ENCODE measurements at places on chromosomes 1 and 21.

GRCh38 chr1:3319874-3320245, 134.6 kb upstream of the ARHGEF16 start:
- DNase-seq = no peak

- DNase-seq = no peak
These were observed 2.7 kb upstream of the ILF2 start for GRCh38 chr1:153673511-153673910.

DNA sequence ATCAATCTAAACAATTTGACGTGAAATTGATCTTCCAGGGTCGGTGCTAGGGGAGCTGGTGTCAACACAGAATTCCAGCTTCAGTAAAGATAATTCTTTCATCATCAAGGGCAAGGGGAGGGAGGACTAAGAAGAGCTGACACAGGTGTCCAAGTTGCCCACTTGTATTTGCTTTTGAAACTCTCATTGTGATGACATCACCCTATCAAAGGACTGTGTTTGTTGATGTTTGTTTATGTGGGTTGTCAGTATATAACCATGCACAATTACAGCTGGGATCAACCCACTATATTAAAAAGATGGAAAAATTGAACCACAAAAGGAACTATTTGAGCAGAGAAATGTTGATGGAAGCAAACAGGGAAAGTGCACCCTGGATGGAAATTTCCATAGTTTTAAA, 48.8 kb downstream of the ZC3H11B start:
- no peak for DNase-seq

DNA sequence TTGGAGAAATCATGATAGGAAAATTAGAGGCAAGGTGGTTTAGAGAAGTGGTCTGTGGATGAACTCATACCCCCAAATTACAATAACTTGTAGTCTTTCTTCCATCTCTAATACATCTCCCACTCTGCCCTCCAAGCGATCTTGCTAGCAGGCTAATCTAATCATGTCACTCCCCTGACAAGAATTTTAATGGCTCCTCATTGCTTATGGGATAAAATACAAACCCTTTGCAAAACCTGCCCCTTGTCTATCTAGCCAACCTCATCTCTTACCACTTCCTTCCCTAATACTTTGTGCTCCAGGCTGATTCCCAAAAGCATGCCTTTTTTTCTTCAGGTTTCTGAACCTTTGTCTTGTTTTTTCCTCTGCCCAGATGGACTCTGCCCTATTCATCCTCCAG, 71.3 kb upstream of the LRRN2 start:
- no peak for DNase-seq

- DNase-seq = no peak
These were observed 130.5 kb downstream of the TOMM20 start for GRCh38 chr1:234997896-234998741.

- DNase-seq = no peak
These were observed 52.0 kb upstream of the FAM20B start for GRCh38 chr1:178973652-178974101.

DNA sequence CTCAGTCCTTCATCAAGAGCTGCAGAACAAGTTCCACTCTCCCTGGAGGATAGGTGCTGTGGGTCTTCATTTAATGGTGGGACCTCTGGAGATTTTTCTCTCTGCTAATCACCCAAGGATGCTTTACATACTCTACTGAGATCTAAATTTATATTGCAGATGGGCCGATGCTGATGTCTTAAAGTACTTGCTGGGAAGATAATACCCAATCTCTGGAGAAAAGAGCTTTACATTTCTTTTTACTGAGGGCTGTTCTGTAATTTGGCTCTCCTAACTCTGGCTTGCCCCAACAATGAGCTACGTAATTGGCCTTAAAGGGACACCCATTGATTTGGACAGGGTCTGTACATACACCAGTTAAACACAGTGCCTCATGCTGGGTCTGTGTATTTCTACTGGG, 86.9 kb downstream of the ST6GALNAC3 start:
- no peak for DNase-seq

DNA sequence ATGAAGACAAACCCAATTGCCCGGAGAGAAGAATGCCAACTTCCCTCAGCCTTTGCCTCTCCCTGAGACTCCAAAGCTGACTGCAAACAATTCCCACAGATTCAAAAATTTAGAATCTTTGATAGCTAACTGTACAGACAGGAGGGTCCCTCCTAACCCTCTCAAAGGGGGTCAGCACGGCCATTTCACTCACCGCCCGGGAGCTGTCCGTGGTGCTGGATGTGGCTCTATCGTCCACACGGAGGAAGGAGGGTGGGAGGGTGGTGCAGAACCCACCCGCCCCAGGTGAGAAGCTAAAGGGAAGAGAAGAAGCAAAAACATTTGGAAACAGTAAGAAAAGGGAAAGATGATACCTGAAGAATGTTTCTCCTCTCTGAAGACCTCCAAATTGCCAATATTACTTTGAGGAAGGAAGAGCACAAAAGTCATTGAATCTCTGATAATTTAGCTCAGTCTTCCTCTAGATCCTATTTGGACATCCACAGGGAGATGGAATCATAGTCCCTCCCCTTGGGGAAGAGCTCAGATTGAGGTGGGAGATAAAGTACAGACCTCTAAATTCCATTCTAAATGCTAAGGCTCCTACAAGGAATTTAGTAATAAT, 45.6 kb downstream of the RHBG start:
- no peak for DNase-seq

DNA sequence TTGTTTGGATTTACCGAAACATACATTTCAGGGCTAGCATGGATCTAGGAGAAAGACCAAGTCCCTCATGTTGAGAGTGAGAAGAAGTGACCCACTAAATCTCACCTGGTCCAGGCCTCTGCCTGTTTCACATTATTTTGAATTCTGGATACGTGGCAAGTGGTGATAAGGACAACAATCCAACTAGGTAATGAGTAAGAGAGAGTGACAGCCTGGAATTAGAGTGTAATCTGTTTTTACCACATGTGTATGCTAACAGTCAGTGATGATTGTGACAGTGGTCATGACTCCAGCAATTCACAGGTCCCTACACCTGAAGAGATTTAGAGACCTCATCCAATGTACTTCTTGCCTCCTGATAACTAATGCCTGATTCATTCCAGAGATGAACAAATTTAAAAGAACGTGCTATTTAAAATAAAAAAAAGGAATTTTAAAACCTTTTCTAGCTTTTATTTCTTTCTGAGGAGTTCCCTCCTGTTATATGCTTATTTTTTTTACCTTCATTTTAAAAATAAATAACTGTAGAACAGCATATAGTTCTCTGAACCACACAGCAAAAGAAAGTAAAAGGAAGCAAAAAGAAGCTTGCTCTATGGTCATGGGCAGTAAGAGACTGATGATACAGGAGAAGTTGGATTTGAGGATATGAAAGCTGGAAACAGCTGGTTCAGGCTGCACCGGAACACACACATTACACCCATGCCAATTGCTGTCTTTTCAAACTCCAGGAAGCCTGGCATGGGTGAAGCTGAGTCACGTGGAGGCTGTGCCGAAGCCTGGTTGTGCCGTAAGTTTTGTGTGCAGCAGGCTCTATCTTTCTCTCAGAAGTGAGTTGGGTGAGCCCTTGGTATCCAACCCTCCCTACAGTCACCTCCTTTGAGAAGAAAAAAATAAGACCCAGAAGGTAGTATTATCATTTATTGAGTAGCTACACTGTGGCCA, 14.7 kb downstream of the C1orf116 start:
- no peak for DNase-seq

DNA sequence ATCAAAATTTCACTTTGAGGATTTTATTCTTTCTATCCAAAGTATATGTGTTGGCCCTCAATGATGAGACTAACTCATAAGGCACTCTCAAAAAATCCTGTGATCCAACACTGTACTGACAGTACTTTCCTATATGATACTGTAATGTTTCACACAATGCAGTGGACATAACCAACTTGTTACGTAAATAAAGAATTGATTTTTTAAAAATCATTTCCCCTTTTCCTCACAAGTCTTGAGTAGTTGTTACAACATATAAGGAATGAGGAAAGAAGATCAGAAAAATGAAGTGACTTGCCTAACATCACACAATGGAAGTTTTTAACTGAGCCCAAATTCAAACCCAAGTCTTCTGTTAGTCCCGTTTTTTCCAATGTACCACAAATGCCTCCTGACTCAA, 17.2 kb downstream of the PTP4A2 start:
- no peak for DNase-seq

DNA sequence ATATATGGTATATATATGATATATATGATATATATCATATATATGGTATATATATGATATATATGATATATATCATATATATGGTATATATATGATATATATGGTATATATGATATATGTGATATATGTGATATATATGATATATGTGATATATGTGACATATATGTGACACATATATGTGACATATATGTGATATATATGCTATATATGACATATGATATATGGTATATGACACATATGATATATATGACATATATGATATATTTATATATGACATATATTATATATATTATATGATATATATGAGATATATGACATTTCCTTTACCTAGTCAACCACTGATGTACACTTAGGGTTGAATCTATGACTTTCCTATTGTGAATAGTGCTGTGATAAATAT, 36.1 kb upstream of the EEIG2 start:
- no peak for DNase-seq
